ENCODE measurements at places on chromosomes 1 and 21. TPM values are rescaled to one million over a fixed set of nuclear protein-coding genes. Genes with fewer than 3 reads are reported as not detected.

Gene ANGPTL3
- polyA plus RNA-seq: 14.3 TPM

- DNase-seq: no peak
Measured at GRCh38 chr21:34574601-34575529, 40.0 kb downstream of the RCAN1 start.

Gene S100A7
- not detected for polyA plus RNA-seq

Gene LYPD8
- not detected for polyA plus RNA-seq

DNA sequence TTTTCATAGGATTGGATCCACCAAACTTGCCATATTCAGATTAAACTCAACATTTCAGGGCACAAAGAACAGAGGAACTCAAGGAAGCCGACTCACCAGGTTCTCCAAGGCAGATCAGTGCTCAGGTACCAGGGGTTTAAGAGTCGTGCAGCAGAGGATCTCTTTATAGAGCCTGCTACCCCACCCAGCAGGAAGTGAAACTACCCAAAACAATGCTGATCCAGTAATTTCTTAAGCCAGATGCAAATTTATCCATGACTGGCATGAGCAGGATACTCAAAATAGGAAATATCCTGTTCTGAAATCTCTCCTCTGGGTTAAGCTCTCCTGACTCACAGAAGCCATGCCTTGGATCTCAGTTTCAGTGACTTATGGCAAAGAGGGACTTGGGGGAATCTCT is at the start of gene SPRR2A:
TSS of gene SPRR2A (minus strand) at position 138 of the 400 bp plus-strand sequence. CDS start 777 bp downstream, outside the sequence.
- no peak for DNase-seq

Gene HMCN1
- polyA plus RNA-seq: 59.8 TPM

Gene ZNF326
- 59.5 TPM for polyA plus RNA-seq

GRCh38 chr1:234478152-234478480 is 863 bp downstream of the TARBP1 start:
- no peak for DNase-seq

Gene MMEL1
- 2.3 TPM for polyA plus RNA-seq

Gene ANKRD45
- polyA plus RNA-seq: 6.2 TPM

Gene CD1B
- polyA plus RNA-seq: not detected

DNA sequence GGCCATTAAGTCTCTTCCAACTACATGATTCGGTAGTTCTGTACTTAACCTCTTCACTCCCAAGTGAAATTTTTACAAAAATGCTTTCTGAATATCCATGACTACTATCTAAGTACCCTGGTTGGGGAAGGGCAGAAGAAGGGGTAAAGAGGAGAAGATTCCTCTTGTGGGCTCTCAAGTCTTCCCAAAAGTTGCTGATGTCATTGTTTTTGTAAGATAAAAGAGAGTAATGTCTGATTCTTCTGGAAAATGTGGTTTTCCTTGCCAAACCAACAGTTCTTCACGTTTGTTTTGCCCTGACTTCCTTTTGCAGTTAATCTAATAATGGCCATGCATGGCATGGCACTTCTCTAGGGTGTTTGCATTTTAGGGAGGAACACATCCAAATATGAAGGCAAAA is 34.7 kb upstream of the AK4 start:
- DNase-seq: no peak

- no peak for DNase-seq
Measured at GRCh38 chr1:25825605-25826004, 5.9 kb downstream of the MTFR1L start.

Gene DENND2D
- 15.3 TPM for polyA plus RNA-seq

- no peak for DNase-seq
Measured at GRCh38 chr1:151790940-151791651, 796 bp upstream of the TDRKH start.

Gene GPR61
- 1.1 TPM for polyA plus RNA-seq

DNA sequence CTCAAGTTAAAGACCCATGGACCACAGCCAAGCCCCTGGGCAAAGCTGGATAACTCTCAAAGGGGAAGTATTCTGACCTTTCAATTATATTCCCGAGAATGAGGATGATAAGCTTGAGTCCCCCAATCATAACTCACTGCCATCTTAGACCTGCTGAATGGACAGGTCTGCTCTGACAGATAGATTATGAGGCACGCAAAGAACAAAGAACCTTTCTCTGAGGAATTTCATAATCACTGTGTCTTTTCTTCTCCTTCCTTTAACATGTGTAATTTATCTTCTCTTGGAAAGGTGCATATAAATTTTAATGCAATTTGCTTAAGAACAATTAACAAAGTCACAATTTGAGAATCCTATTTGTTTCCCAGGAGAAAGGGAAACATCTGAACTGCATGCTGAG is 22.0 kb downstream of the PIGM start:
- DNase-seq: no peak

GRCh38 chr1:226692823-226693222 is 46.3 kb downstream of the ITPKB start:
- DNase-seq: no peak

DNA sequence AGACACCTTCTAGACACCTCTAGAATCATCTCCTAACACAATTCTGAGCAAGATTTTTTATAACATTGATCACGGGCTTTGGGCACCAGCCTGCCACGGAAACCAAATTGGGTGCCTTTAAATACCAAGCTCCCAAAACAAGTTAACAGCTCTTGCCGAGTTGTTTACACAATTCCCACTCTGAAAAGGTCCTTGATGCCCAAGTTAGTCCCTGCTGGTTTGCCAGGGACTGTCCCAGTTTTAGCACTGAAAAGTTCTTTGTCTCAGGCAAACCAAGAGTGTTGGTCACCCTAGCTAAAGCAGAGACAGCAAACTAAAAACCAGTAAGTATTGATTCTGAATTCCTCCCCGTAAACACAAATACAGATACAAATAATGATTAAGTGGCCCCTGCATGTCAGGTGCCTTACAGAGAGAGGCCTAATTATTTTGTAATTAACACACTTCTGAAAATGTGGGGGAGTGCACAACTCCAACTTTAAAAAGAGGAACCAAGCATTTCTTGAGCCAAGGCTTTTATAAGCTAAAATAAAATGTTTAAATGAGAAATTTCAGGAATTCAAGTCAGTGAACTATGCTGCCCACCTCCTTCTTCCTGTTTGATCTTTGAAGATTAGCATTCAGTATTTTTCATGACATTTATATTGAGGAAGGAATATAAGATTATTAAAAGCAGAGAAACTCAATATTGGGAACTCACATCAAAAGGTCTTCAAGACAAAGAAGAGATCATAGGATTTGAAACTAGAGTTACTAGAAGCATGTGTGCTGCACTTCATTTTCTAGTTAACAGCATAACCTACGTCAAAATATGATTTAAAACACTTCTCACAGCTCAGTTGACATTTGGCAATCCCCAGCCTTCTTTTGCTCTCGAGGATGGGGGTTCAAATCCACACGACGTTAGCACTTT is 9.0 kb upstream of the UBE2U start:
- no peak for DNase-seq

GRCh38 chr1:210233495-210234328 is 1.1 kb downstream of the SERTAD4 start:
- no peak for DNase-seq

Gene RBM15
- 9.9 TPM for polyA plus RNA-seq

DNA sequence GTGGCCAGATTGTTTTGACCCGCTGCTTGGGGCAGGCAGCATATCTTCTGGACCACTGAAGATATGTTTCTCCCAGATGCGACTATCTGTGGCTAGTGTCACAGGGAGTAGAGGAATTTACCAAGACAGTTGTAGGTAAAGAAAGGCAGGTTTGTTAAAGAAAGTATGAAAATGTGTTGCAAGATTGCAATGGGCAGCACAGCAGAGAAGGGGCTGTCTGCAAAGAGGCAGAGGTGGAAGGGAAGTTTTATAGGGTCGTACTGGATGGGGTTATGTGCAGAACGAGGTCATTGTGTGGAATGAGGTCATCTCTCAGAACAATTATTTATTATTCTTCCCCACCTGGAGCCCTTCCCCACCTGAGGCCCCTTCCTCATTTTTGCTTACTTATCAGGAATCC is 15.0 kb upstream of the VAMP4 start:
- no peak for DNase-seq

DNA sequence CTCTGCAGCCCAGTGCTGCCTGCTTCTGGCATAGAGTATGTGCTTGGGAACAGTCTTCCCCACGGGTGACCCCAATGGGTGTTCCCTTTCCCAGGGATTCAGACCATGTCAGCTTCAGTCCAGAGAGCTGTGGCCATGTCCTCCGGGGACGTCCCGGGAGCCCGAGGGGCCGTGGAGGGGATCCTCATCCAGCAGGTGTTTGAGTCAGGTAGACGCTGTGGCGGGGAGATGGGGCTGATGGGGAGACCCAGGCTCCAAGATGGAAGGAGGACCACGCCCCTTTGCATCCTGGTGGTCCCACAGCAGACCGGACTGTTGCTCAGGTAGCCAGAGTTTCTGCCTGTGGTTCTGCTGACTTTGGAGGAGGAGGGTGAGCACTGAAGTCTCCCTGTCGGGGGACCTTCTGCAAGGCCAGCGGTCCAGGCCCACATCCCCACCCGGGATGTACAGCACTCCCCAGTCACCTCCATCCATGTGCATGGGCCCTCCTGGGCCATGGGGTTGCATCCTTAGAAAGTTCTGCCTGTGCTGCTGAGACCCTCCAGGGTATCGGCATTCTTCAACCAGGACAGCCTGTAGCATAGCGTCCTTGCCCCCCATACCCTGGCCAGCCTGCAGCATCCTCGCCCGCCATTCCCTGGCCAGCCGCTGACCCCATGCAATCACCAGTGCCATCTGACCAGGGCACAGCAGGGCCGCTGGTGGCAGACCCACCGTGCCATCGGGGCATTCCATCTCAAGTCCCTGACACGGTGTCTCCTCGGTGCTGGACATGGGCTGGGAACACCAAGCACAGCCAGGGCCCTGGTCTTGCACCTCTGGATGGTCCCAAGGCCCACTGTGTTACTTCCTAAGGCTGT is 2.8 kb downstream of the AIRE start:
- DNase-seq: no peak

- DNase-seq: no peak
Measured at GRCh38 chr21:36719614-36720013, 20.7 kb downstream of the SIM2 start.

- no peak for DNase-seq
Measured at GRCh38 chr1:228827019-228827418, 91.7 kb downstream of the RHOU start.

GRCh38 chr1:119133987-119134386 is 6.5 kb downstream of the WARS2 start:
- no peak for DNase-seq

Gene FUCA1
- 57.7 TPM for polyA plus RNA-seq

Gene PRKAA2
- 15.3 TPM for polyA plus RNA-seq

Gene OR2AK2
- not detected for polyA plus RNA-seq

All from right renal cortex interstitium (tissue), 3 donors.